ENCODE measurements at places on chromosomes 1 and 21.

GRCh38 chr1:206875752-206876377, 10.4 kb downstream of the IL20 start:
- no peak for DNase-seq

DNA sequence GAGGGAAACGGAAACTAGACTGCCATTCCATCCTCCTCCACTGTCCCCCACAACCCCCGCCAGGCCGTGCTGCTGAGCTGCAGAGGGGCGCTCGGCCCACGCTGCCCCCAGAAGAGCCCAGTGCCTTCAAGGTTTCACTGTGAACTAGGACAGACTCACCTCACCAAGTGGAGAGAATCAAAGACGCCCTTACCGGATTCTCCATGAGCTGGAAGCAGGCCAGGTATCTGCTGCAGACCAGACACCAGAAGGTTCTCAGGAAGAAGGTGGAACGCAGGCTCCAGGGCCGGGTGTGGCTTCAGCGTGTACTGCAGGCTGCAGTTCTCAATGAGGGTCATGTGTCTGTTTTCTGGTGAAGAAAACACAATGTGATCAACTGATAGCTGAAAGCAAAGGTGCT, 30.6 kb downstream of the NPHP4 start:
- DNase-seq = no peak

GRCh38 chr1:43302721-43303470, 2.1 kb downstream of the TIE1 start:
- DNase-seq = no peak

DNA sequence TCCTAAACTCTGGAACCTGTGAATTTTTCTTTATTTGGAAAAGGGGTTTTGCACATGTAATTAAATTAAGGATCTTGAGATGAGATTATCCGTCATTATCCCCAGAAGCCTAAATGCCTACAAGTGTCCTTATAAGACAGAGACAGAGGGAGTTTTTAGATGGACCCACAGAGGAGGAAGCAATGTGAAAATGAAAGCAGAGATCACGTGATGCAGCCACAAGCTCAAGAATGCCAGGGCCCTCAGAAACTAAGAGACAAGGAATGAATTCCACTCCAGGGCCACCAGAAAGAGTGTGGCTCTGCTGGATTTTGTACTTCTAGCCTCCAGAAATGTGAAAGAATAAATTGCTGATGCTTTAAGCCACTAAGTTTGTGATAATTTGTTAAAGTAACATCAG, 183.6 kb upstream of the UBE2U start:
- no peak for DNase-seq

GRCh38 chr1:98991127-98992012, 13.3 kb downstream of the PLPPR5 start:
- DNase-seq = no peak

GRCh38 chr1:78101051-78101450, 55.3 kb downstream of the GIPC2 start:
- DNase-seq = no peak
